Activated CD4-positive, alpha-beta T cell treated with anti-CD3 and anti-CD28 coated beads for 48 hours (primary cell): ENCODE measurements at places on chromosomes 3 and 15.

GRCh38 chr3:194005930-194006501, 129.9 kb upstream of the HES1 start:
- DNase-seq, result no peak

- DNase-seq, result no peak
Observed at GRCh38 chr3:33057320-33058298, 39.3 kb downstream of the GLB1 start.

- peak; percentile 32 for DNase-seq
Observed at GRCh38 chr3:114582929-114583328, 289.1 kb downstream of the TIGIT start.

DNA sequence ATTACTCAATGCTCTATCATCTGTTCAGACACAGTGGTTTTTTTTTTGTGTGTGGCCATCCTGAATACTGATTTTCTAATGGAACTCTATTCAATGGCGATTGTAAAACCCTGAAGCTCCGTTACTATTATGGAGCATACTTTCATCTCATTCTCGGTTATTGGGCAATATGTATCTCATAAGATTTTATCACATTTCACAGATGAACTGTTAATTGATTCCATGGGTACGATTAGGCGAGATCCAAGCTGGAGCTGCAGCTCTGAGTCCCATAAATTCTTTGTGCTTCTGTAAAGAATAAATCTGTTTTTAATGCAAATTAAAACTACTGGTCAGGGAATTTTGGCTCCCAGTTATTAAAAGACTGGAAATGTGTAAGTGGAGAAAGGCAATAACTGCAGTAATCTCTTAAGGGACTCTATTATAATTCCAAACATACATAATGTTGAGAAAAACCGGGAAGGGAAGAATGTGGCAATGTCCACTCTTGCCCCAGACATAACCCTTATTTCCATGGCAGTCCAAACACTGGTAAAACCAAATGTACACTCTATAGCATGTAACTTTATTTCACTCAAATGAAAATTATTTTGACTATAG, 82.2 kb downstream of the GREM1 start:
- DNase-seq, result no peak

GRCh38 chr3:108297647-108298046, 1.3 kb downstream of the HHLA2 start:
- DNase-seq, result no peak

DNA sequence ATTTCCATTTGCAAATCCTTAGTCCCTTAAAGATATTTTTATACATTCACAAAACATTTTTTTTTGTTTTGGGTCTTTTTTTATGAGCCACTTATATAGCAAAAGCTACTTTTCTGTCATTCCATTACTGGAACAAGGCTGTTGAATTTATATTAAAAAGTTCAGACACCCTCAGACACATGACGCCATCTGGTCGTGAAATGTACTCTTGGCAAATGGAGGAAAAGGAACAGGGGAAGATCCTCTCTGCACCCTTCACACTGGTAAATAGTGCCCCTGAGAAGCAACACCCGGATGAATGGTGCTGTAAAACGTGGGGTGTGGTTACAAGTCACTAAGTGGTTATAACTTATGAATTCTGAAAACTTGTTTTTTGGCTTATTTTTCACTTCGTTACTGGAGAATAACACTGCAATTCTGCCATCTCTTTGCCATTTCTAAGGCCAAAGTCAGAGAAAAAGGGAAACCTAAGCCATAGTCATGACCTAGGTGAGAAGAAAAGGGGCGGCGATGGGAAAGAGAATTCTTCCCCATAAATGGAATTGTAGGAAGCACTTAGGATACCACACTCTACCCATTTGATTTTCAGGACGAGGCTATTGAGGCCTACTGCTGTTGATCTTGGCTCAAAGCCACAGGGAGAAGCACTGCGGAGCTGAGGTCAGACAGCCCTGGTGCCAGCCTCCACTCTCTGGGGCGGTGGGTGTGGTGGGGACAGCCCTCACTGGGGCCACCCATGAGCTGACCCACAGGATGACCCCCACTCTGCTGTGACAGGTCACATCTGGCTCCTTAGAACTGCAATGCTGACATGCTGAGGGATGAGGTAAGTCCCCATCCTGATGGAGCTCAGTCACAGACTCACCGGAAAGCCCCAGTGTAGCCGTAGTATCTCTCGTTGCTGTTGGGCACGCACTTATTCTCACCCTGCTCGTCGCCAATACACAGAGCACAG, 21.9 kb downstream of the LTF start:
- DNase-seq, result no peak

GRCh38 chr15:85491691-85492090, 111.3 kb downstream of the AKAP13 start:
- no peak for DNase-seq

- no peak for DNase-seq
Observed at GRCh38 chr3:11373654-11374053, 101.5 kb downstream of the ATG7 start.

- DNase-seq, result no peak
Observed at GRCh38 chr3:78732893-78733292, 1034.9 kb downstream of the ROBO1 start.

DNA sequence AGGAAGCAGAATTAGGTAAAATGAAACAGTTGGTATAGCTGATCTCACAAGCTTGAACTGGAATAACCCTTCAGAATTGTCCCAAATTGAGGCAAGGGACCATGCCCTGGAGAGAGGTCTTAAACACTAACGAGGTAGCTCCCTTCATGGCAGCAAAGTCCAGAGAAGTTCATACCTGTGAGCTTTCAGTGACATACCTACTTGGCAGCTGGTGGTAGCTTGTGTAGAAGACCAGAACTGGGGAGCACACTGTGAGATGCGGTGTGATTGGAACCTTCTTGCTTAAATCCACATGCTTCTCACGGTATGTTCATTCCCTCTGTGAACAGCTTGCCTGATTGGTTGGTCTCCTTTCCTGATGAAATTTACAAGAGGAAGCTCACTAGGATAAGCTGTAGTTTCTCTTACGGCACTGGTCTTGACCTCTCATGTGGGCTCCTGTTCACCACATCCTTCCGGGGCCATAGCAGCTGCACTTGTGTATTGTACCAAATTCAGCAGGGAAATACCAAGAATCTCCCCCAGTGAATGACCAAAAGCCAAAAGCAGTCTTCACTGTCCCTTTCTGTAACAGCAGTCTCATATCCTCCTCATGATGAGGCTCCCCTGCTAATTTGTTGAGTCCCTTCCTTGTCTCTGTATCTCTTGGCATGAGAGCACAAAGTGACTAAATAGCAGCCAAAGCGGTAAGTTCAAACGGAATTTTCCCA, 483.7 kb upstream of the FRG2C start:
- no peak for DNase-seq

GRCh38 chr15:27695726-27696125, 403.4 kb downstream of the OCA2 start:
- DNase-seq, result no peak

DNA sequence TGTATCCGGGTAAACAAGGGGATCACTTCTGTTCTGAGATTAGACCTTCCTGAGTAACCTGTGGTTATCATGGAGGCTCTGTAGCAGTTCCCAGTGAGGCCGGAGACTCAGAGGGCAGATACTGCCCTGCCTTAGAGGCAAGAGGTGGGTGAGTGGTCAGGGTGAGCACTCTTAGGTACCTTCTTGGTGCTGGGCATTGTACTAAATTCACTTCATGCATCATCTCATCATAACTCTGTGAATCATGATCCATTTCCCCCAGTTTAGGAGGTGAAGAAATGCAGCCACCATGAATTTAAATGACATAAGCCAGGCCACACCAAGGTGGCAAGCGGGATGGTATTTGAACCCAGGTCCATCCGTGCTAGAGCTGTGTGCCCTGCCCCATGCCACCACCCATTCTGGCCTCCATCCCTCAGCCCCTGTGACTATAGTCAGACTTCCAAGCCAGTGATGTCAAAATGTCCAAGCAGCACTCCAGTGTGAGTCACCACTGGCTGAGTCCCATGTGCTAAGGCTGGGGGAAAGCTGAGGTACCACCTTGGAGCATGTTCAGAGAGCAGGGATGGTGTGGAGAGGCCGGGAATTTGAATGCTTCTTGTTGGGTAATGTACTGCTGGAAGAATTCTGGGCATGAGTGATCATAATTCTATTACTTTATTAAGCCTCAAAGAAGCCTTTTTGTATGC, 88.8 kb downstream of the EPHB1 start:
- no peak for DNase-seq

- DNase-seq, result no peak
Observed at GRCh38 chr3:143306407-143306806, 186.8 kb downstream of the CHST2 start.

DNA sequence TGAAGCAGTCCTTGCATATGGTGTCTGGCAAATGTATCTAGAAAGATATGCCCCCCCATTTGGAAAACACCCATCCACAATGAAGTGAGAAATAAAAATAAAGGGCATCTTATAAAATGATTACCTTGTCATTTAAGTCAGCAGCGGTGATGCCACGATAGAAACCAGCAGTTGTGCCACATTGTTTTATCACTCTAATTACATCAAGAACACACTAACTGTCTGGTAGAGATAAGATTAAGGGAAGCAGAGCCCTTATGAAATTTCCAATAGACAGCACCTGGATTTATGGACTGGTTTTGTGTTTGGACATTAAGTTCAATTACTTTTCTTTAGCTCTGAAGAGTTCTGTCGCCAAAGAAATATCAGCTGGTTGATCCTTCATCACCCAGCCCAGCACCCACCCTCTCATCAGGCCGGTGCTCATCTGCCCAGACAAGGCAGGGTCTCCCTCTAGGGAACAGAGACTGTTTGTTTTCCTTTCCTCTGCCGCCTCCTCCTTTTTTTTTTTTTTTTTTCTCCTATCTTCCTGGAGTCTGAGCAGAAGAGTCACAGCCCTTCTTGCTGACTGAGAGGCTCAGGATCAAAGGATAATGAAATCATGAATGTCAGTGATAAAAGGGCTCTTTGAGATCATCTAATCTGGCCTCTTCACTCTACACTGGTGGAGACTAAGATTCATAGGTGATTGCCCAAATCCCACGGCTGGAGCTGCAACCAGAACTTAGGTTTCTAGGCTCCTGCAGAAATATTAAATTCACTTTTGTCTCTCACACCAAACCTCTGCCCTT, 464.1 kb downstream of the NTRK3 start:
- DNase-seq, result no peak

DNA sequence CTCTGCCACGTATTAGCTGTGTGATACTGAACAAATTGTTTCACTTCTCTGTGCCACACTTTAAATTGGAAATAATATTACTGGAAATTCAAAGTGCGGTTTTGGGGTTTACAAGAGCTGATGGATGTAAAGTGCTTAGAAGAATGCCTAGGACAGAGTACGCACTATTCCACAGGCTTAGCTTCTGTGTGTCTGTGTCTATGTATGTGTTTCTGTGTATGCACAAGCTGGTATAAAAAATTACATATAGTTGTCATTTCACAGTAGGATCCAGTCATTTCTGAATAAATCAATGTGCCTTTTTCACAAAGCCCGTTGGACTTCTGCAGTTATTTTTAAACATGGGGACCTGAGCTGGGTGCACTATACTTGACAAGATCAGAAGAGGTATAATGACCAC, 370.4 kb downstream of the TUSC7 start:
- no peak for DNase-seq

- no peak for DNase-seq
Observed at GRCh38 chr15:55660153-55660552, 72.0 kb upstream of the PYGO1 start.

GRCh38 chr3:13452490-13453335, 27.4 kb upstream of the HDAC11 start:
- peak; percentile 34 for DNase-seq

DNA sequence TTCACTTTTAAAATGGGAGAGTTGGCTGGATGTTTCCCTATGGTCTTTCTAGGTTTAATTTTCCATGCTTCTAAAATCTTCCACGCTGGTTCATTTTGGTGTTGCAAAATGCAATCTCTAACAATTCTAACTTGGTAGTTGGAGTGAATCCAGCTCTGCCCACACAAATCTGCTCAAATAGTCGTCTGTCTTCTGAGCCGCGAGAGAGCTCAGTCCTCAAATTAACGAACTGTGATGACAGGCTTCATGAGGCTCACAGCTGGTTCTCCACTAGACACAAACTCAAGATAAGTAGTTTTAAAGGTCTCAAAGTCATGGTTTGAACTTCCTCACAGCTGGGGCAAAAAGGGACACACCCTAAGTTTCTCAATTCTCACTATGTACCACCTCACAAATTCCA, 178.6 kb upstream of the LYSMD4 start:
- DNase-seq, result no peak

GRCh38 chr3:104887069-104887468, 479.6 kb upstream of the ALCAM start:
- no peak for DNase-seq

- DNase-seq, result no peak
Observed at GRCh38 chr15:57947781-57948180, 117.7 kb downstream of the ALDH1A2 start.

GRCh38 chr3:168213920-168214319, 118.2 kb upstream of the GOLIM4 start:
- DNase-seq, result no peak

DNA sequence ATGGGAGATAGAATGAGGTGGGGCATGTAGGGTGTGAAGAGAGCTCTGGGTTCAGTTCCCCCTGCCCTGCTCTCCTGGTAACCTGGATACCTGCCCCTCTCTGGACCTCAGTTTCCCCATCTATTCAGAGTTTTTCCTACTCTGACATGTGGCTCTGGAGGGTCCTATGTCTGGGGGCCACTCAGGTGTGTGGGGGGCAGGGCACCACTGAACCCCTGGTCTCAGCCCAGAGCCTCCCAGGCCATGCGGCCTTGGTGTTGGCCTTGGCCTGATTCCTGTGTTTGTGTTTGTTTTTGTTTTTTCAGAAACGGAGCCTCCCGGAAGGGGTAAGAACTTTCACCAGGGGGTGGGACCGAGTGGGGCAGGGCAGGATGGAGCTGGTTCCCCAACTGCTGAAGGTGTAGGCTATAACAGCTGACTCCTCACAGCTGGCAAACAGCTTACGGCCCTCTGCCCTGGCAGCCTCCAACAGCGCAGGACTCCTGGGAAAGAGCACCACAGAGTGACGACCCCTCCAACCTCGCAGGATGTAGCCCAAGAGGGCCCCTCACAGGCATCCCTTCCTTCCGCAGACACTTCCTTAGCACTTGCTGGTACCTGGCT, 803 bp downstream of the ITIH3 start:
- no peak for DNase-seq
